HFFc6 (cell line): ENCODE measurements at places on chromosomes 13 and 19.

DNA sequence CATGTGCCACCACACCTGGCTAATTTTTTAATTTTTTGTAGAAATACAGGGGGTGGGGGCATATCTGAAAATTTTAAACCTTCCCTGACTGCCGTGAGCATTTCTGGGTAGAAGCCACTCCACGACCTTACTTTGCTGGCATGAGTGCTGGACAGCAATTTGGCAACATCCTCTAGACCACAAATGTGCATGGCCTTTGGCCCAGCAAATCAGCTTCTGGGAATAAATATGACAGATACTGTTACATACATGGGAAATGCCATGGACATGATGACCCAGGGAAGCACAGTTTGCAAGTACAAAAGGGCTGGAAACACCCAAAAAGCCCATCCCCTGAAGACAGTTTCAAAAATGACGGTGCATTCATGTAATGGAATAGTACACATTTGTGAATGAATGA, 3.2 kb upstream of the PVR start:
- peak; percentile 38 for DNase-seq

DNA sequence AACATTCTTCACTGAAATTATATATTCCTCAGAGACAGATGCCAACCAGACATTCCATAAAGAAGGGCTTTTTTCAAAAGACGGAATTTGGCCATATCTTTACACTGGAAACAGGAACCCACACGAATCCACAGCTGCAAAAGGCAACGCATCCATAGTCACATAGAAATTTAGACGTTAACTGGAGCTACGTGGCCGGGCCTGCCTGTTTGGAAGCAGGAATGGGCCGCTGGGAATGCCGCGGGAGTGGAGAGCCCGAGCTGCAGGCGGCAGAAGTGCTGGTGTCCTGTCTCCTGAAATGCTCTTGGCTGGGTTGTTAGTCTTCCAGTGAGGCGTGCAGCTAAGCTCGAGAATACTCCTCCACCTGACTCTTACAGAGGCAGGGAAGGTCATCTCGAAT, 122.2 kb downstream of the KL start:
- DNase-seq: no peak

DNA sequence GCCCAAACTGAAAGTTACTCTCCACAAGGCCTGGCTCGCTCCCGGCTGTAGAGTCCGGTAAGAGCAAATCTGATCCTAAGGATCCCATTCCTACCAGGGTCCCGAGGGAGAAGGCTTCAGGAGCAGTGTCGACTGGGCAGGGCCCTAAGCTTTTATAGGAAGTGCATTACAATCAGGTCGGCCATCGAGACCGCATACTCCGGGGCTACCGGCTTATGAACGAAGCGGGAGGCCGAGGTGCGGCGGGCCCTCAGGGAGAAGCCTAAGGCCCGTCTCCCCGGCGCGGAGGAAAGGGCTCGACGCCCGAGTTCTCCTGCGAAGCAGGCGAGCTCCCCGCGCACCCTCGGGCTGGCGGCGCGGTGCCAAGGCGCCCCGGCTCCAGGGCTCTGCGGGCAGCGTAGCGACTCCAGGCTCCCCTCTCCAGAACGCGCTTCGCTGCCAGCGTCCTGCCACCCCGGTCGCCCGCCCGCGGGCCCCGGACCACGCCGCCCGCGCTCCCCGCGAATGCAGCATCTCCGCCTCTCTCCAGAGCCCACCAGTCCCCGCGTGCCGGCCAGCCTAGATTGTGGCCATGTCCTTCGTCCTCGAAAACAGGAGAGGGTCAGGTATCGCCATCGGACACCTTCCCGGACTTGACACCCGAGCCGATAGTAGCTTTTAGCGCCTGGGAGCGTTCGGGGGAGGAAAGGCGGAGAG, 1.4 kb downstream of the EFNB2 start:
- peak; percentile 28 for DNase-seq

DNA sequence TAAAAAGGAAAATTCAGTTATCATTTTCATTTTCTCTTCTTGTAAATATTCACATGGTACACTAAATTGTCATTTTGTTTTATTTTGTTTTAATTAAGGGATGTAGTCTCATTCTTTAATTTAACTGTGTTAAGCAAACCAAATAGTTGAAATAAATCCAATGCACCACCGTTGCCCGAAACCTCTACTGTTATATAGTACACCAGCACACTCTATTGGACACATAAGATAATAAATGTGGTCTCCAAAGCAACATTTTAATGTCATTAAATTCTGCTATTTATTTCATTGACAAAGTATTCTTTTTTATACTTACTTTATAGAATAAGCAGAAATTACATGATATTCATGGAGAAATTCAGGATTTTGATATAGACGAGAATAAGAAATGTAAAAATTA, 156.4 kb upstream of the FREM2 start:
- peak; percentile 30 for DNase-seq

GRCh38 chr19:47098608-47099007, 15.0 kb downstream of the ZC3H4 start:
- no peak for DNase-seq
